ENCODE measurements at places on chromosomes 7 and 10.

DNA sequence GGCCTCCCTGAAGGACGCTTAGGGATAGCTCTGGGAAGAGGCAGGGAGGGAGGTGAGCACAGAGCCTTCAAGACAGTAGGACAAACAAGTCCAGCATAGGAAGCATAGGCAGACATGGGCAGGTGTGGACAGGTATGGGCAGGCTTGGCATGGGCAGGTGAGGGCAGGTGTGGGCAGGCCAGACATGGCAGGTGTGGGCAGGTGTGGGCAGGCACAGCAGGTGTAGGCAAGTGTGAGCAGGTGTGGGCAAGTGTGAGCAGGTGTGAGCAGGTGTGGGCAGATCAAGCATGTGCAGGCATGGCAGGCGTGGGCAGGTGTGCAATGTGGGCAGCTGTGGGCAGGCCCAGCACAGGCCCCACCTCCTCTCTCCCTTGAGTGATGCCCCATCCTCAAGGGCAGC, 148.8 kb upstream of the ZMIZ1 start:
- no peaks in the 10 kb centered on the region for H3K4me1 ChIP-seq
- H3K36me3 ChIP-seq, result no peaks in the 10 kb centered on the region
- no peak overlapping the region for H3K27ac ChIP-seq
- H3K4me3 ChIP-seq, result no peak overlapping the region
- no peak for DNase-seq

DNA sequence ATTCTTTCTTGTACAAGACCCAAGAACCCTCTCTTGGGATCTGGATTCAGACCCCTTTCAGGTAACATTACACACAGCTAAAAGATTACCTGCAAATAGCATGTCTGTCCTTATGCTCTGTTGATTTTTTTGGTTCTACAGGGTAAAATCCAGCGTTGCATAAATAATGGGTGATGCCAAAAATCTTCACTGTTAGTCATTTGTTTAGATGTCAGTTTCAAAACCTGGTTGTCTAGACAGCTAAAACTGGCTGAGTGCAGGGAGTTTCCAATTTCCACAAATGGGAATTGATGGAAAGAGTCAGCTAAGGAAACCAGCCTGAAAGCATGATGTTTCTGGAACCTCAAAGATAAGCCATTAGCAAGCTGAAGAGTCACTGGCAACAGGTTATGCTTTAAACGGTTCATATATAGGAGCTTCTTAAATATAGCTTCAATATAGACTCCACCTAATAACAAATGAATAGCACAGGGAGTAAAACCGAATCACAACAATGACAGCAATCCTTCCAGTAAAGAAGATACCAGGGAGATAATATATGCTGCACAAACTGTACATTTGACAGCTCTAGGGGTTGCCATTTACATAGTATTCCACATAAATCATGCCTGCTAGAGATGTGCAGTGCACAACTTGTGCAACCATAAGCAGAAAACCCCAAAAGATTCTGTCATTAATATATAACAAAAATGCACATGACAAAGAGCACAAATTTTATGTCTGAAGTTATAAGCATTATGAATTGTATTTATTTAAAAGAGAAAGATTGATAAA, 20.4 kb downstream of the CCDC71L start:
- H3K27me3 ChIP-seq, result peaks cover 38% of the 10 kb centered on the region
- no peaks in the 10 kb centered on the region for H3K4me1 ChIP-seq
- no peak for DNase-seq
- no peaks in the 10 kb centered on the region for H3K36me3 ChIP-seq
- H3K27ac ChIP-seq, result no peak overlapping the region
- no peak overlapping the region for H3K4me3 ChIP-seq

DNA sequence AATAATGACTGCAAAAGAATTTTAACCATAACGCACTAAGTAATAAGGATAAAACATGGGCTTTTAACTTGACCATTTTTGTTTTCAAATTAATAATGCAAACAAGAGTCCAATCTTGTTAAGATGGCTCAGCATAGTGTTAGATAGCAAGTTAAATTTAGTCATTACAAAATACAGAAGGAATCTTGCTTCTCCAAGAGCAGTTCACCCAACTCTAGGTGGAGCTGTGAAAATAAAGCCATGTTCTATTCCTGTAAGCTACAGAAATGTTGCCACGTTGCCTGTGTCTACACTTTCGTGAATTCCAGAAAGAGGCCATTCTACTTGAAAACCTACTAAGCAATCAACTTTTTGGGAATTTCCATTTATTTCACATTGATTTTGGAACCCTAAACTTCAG, 191.9 kb downstream of the SFMBT2 start:
- H3K27me3 ChIP-seq, result no peaks in the 10 kb centered on the region
- H3K27ac ChIP-seq, result no peak overlapping the region
- H3K4me1 ChIP-seq, result no peaks in the 10 kb centered on the region
- no peak for DNase-seq
- H3K36me3 ChIP-seq, result peaks cover 11% of the 10 kb centered on the region

GRCh38 chr7:46233585-46234329, 312.7 kb upstream of the IGFBP3 start:
- H3K36me3 ChIP-seq, result no peaks in the 10 kb centered on the region
- DNase-seq, result no peak
- H3K4me1 ChIP-seq, result no peaks in the 10 kb centered on the region
- H3K27me3 ChIP-seq, result no peaks in the 10 kb centered on the region
- H3K27ac ChIP-seq, result no peak overlapping the region
- H3K4me3 ChIP-seq, result no peak overlapping the region

DNA sequence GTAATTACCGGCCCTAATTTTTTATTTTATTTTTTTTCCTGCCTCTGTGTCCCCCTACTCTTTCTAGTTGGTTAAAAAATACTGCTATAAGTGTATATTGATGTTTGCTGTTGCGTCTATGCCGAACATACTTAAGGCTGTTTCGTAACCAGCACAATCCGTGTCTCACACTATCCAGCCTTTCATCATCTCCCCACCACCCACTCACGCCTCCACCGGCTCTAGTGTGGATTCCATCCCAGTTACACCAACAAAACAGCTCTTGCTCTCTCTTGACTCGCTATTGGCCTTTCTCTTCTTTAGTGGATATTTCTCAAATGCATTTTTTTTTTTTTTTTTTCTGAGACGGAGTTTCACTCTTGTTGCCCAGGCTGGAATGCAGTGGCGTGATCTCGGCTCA, 70.1 kb upstream of the CAMK1D start:
- no peaks in the 10 kb centered on the region for H3K4me1 ChIP-seq
- H3K4me3 ChIP-seq, result no peak overlapping the region
- H3K27ac ChIP-seq, result no peak overlapping the region
- DNase-seq, result no peak
- H3K36me3 ChIP-seq, result no peaks in the 10 kb centered on the region

GRCh38 chr10:75033399-75034130, 77.9 kb upstream of the SAMD8 start:
- no peak overlapping the region for H3K27ac ChIP-seq
- DNase-seq, result no peak
- H3K4me3 ChIP-seq, result no peak overlapping the region

GRCh38 chr7:44634839-44635591, 28.6 kb downstream of the OGDH start:
- peak overlapping the region; percentile 99 for H3K27ac ChIP-seq
- H3K4me3 ChIP-seq, result peak overlapping the region; percentile 74
- H3K27me3 ChIP-seq, result no peaks in the 10 kb centered on the region

DNA sequence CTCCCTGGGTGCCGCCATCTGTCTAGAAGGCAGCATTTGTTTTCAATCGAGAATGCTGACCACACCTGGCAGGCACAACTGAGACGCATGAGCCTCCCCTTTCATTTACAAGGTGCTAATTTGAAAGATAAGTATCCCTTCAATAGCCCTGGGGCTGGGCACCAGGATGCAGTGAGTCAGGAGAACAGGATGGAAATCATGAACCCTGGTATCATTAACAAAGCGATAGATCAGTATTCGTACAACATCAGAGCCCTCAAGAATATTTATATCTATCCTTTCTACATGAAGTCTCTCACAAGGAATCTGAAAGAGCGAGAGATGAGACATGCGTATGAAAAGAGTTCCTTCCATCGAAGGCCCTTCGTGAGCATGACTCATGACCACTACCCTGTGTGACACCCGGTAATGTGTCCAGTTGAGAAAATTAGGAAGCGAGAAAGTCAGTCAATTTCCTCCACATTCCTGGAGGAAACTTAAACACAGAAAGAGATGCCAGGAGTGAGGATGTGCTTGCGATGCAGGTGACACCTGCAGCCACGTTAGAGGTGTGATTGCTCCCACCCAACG, 123.1 kb upstream of the PITRM1 start:
- H3K27ac ChIP-seq, result no peak overlapping the region
- H3K27me3 ChIP-seq, result peaks cover 41% of the 10 kb centered on the region
- no peak for DNase-seq
- H3K4me3 ChIP-seq, result no peak overlapping the region
- no peaks in the 10 kb centered on the region for H3K36me3 ChIP-seq
